HFF-Myc (cell line): ENCODE measurements at places on chromosomes 13 and 19.
A peak's percentile ranks its signal among the peaks of the same experiment; 100 is the strongest.

DNA sequence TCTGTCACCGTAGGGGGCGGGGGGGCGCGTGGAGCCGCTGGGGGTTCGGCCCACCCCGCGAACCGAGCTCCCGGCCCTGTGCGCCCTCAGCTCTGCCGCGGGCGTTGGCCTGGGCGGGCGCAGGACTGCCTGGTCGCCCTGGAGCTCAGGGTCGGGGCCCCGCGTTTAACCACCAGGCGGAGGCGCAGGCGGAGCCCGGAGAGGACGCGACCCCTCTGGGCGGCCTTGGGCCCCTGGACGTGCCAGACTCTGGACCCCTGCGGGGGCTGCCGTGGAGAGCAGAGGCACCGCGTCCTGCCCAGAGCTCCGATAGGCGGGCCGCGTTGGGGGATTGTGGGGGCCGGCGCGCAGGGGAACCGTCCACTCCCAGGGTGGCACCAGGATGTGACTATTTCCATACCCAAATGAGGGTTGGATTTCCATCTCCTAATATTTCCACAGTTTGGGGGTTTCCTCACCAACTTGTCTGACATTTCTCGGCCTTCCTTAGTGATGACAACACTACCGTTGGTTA is 13.0 kb upstream of the USP29 start:
- DNase-seq: no peak

GRCh38 chr13:110493613-110494012 is 67.9 kb downstream of the RAB20 start:
- DNase-seq: no peak

DNA sequence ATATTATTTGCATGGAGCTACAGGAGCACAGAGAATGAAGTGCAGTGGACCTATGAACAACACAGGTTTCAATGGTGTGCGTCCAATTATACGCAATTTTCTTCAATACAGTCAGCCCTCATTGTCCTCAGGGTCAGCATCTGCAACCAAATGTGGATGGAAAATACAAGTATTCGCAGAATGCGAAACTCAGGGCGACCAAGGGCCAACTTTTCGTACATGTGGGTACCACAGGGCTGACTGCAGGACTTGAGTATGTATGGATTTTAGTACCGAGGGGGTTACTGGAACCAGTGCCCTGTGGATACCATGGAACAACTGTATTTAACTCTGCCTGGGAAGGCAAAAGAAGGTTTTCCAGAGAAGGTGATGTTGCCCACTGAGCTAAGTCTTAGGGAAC is 10.2 kb downstream of the LCP1 start:
- no peak for DNase-seq

DNA sequence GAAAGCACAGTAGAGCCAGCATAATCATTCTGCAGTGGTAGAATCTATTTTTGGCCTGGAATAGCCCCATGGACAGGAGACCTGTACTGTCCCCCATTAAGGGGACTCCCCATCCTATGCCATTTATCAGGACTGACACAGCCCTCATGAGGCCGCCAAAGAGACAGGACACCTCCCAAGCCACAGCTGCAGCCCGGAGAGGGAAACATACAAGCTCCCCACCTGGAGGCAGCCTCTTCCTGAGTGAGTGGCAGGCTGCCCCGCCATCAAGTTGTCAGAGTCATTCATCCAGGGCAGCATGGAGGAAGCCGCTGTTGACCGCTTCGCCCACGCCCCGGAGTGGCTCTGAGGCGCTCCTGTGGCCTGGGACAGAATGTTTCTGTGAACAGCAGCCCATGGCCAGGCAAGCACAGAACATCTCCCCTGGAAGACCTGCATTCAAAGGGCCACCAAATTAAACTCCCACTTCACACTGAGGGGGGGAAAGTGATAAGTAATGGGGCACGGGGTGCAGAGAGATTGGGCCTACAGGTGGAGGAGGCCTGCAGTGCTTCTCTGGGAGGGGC is 111.3 kb downstream of the ZDHHC20 start:
- DNase-seq: no peak

DNA sequence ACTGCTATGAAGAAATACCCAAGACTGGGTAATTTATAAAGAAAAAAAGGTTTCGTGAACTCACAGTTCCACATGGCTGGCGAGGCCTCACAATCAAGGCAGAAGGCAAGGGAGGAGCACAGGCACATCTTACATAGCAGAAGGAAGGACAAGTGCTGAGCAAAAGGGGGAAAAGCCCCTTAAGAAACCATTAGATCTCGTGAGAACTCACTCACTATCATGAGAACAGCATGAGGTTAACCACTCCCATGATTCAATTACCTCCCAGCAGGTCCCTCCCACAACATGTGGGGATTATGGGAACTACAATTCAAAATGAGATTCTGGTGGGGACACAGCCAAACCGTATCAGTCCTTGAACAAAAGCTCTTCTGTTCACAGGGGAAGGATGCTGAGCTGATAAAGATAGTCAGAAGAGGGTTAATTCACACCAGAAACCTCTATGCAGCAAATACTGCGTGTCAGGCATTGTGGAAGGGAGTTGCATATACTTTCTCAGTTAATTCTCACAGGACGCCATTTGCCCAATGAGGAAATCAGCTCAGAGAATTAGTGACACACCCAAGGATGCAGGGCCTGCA is 246.2 kb downstream of the FOXO1 start:
- no peak for DNase-seq

GRCh38 chr13:66559093-66559492 is 671.0 kb downstream of the PCDH9 start:
- DNase-seq: no peak

GRCh38 chr13:46622630-46623256 is 69.8 kb downstream of the LRCH1 start:
- peak; percentile 72 for DNase-seq

DNA sequence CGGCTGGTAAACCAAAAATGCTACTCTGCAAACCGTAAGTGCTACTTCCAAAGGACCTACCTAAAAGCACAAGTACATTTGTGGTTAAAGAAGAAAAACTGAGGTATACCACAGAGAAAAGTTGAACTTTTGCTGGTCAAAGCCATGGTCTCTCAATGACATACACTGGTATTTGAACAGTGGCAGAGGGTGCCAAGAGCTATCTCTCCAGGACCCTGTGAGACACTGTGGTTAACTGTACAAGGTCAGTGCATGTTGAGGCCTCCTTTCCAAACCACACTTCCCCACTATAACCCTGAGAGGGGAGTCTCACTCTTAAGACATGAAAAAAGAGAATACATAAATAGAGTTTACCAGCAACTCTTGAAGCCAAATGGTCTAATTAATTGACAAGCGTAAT is 49.5 kb downstream of the COL4A1 start:
- DNase-seq: no peak

GRCh38 chr19:8451885-8452284 is 7.1 kb downstream of the HNRNPM start:
- no peak for DNase-seq

GRCh38 chr13:106173346-106173745 is 362.1 kb downstream of the EFNB2 start:
- DNase-seq: no peak
